ENCODE measurements at places on chromosomes 4 and X.

DNA sequence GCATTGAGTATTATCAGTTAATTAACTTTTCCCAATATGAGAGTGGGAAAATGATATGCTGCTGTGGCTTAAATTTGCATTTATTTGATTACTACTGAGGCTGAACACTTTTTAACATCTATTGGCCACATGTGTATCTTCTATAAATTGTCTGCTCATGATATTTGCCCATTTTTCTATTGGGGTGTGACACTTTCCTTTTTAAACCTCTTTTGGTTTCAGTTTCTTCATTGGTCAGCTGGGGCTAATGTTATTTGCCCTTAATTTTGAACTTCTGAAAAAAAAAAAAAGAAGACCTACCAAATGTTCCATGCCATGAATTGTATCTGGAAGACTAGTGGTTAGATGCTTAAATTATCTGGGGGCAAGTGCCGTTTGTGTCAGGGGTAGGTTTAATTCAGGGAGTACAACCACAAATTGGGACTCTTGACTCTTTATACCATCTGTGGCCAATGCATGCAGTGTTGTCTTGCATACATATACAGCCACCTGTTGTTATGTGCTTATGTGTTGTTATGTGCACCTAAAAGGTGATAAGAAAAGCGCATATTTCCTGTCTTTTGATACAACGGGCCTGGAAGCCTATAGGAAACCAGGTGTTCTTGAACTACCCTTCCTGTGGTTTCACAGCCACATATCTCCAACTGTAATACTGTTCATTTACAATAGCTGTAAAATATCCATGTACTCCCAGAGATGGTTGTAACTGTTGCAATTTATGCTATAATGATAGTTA, 49.0 kb downstream of the SH2D1A start:
- DNase-seq: no peak

GRCh38 chr4:176546975-176547374, 227.2 kb downstream of the SPCS3 start:
- DNase-seq: no peak

DNA sequence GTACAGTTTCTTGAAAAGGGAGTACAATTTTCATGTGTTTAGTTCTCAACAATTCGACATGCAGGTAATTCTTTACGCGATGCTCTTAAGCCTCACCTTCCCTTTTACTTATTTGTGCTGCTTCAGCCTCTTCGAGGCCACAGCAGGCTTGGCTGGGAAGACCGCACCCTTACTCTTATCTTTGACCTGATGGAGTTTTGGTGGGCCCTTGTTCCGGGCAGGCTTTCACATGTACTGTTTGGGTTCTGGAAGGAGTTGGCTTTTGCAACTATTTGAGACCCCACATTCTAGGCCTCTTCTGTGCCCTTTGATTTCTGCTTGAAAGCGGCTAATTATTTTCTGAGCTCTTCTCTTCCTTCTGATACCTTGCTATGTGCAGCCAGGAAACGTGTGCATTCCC, 60.2 kb downstream of the FAM193A start:
- DNase-seq: no peak

- no peak for DNase-seq
Observed at GRCh38 chr4:56662782-56663468, 18.2 kb downstream of the HOPX start.

GRCh38 chr4:121192480-121192879, 28.4 kb upstream of the TNIP3 start:
- DNase-seq: no peak
